ENCODE measurements at places on chromosomes 5 and 9.

GRCh38 chr9:125867751-125868415 lies 120.7 kb downstream of the PBX3 start:
- DNase-seq: no peak

DNA sequence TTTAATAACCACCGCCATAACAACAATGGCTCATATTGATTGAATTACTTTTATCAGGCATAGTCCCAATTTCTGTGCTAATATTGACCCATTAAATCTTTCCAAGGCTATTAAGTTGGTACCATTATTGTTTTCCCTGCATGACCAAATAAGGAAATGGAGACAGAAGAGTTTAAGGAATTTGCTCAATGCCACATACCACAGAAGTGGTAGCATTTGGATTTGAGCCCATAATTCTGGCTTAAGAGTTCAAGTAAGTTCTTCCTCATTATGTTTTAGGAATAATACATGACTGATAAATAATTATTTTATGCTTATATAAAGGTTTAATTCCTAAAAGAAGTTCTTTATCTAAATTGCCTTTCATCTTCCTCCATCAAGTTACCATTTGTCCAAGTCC lies 43.4 kb upstream of the HAPLN1 start:
- no peak for DNase-seq

DNA sequence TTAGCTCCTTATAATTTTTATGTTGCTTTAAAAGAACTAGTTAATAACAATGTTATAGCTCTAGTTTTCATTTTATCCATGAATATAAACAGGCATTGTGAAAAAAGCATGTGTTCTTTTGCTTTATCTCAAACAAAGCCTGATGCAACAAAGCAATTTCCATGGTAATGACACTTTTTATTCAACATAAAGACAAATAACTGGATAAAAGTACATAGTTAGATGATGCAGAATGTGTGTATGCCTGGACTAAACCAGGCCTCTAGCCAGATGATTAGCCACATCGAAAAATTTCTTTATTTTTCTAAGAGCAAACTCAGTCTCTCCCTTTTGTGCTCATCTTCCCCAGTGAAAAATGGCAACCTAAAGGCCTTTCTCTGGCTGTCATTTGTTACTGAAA lies 125.6 kb upstream of the TARS1 start:
- no peak for DNase-seq

- DNase-seq: no peak
Measured at GRCh38 chr5:79135790-79136553, 24.4 kb downstream of the BHMT start.

DNA sequence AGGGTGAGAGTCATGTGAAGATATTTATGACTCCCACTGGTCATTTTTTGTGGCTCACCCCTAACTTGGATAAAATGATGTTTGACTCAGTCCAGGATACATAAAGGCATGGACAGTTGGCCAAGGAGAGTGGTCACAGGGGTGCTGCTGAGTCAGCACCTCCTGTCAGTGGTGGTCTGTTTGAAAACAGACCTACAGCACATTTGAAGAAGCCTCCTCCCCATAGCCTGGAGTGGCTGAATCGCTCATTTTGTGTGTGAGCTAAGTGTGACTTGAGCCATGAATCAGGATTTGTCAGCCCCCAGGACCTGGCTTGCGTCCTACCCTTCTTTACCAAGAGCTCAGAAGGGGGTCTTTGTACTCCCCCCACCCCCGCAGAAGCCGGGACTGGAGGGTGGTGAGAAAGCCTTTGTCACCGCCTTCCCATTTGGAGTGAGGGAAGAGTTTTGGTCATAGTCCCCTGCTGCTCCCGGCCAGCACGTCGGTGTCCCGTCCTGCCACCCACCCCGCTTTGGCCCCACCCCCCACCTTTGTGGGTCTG lies 35.6 kb downstream of the TRIO start:
- no peak for DNase-seq

Data from SW 1271 (cell line).